Hematopoietic multipotent progenitor cell (in vitro differentiated cells): ENCODE measurements at places on chromosomes 16 and 17.

DNA sequence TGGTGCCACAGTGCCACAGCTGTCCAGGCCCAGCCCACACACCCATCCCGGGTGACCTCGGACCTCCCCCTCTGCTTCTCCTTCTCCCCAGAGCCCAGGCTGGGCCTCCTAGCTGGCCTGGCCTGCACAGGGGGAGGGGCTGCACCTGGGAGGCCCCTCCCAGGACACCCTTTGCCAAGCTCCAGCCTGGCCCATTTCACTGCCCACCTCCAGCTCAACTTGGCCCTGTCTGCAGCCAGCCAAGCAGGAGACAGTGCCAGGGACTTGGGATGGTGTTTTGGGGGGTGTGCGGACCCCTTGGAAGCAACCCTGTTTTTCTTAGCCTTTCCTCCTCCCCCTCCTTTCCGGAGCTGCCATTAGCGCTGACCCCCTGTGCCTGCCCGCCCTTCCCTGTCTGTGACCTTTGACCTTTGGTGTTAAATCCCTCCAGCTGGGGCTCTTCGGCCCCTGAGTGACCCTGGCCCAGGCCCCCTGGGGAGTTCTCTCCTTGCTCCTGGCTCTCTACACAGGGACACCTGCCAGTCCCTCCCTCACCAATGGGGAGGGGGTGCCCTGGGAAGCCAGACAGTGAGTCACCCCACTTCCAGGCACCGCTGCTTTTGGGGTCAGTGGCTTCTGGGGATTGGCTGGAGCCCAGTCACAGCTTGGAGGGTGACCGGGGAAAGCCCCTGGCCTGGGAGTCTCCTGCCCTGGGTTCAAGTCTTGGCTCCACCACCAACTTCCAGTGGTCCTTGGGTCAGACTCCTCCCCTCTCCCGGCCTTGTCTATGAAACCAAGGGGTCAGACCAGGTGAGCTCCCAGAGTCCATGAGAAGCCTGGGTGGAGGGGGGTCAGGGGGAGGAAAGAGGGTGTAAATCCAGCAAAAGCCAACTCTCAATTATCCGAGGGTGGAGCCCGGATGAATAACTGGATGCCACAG lies 1.9 kb downstream of the GLIS2 start:
- DNase-seq, result no peak

GRCh38 chr17:77471984-77472461 lies 331.3 kb downstream of the SEC14L1 start:
- DNase-seq, result peak; percentile 33

GRCh38 chr17:7929158-7930023 lies at the start of gene KCNAB3:
KCNAB3 (minus strand) TSS chr17:7929856; CDS start chr17:7929435, 421 bp downstream.
- no peak for DNase-seq

DNA sequence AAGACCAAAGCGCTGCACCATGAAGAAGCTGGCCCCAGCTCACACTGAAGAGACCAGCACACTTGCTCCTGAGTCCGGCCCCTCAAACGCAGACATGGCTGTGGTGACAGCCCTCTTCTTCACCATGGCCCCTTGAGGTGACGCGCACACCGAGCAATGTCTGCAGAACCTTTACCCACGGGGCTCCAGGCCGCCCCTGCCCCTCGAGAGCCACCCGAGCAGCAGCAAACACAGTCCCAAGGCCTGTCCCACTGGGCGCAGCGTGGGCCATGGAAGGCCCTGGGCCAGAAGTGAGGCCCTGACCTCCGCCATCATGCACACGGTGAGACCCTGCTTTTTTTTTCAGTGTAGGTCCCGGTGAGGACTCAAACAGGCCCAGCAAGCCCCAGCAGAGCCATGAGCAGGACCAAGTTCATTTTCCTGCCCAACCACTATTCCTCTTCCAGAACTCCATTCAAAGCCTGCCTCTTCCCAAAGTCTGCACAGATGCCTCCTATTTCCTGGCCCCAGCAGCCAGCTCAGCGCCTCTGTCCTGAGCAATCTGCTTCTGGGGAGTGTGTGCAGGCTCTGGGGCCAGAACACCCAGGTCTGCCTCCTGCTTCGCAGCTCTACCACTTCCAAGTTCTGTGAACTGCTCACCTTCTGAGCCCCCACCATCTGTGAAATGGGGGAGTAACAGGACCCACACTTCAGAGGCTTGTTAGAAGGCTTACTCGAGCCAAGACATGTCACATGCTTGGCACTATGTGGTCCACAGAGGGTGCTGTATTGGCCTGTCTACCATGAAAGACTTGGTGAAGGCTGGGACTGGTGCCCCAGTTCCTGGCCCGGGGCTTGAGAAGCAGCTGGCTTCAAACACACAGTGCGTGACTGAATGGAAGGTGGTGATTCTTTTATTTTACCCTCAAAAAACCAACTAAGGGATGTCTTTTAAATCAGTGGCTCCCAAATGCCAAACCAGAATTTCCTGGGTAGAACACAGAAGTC lies 35.7 kb upstream of the GSG1L start:
- DNase-seq, result no peak

DNA sequence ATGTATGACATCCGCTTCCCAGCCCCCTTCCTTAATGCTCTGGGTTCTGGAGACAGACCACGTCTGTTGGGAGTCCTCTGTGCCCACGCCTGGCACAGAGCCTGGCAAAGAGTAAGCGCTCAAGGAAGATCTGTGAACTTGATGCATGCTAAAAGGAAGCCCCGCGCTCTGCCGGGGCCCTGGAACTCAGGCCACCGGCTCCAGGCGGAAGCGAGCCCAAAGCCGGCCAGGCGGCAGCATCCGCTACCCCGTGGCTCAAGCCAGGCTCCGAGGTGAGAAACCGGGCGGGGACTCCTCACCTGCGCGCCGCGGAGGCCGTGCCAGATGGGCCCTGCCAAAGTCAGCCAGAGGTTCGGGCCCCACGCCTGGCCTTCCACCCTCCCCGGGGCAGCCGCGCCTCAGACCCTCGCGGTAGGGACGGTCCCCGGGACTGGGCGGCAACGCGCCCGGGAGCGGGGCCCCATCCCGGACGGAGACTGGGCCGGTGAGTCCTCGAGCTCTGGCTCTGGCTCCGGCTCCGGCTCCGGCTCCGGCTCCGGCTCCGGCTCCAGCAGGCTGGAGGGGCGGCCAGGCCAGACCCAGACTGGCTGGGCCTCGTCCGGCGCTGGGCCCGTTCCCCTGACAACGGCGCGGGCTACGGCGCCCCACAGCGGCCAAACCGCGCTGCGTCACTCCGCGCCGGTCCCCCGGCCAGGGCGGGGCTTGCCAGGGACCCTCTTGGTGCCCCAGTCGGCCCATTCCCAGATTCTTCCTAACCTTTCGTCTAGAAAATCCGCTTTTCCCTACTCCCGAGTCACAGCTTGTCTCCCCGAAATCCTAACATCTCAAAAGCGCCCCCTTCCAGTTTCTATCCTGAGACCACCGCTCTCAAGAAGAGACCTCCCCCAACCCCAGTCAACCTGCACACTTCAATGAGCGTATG lies at the start of gene ZDHHC1:
Gene ZDHHC1 (minus strand): TSS at position 606 of the 922 bp plus-strand sequence. CDS start 8,702 bp downstream, outside the sequence.
- DNase-seq, result no peak
